ENCODE measurements at places on chromosomes 12 and 14.

DNA sequence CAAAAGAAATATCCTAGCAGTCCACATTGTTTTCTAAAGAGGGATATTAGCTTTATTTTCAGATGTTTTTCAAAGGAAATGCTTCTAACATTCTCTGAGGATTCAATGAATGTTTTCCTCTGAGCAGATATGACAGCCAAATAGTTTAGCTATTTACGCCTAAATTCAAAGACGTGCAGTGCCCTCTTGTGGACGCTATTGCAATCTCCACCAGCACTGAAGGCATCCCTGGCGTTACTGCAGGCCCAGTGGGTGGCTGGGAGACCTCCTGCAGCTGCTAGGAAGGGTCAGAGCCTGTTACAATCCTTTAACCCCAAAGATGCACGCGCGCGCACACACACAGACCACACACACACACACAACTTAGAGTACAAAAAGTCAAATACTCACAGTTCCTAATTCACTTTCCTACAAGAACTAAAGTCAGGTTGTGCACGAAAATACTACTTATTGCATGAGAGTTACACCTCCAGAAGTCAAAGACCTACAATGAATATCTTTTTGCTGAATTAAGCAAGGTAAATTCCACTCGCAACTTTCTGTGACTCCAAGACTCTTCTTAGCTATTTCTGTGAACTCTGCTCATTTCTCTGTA is 589.3 kb upstream of the TMEM132C start:
- peak; percentile 76 for DNase-seq

DNA sequence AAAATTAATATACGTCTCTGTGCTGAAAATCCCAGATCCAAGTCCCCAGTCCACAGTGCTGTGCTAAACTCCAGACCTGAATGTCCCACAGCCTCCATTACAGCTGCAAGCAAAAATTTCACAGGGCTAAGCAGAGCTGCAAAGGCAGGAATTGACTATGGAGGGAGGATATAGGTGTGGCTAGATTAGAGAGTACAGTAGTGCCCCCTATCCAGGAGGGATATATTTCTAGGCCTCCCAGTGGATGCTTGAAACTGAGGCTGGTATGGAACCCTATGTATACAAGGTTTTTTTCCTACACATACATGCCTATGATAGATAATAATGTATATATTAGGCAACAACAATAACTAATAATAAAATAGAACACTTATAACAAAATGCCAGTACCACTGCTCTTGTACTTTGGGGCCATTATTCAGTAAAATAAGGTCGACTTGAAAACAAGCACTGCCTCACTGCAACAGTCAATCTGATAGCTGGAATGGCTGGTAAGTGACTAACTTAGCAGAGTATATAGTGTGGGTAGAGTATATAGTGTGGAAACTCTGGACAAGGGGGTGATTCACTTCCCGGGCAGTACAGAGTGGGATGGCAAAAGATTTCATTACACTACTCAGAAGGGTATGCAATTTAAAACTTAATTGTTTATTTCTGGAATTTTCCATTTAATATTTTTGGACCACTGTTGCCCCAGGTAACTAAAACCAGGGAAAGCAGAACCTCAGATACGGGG is 82.7 kb downstream of the C14orf132 start:
- DNase-seq = no peak

DNA sequence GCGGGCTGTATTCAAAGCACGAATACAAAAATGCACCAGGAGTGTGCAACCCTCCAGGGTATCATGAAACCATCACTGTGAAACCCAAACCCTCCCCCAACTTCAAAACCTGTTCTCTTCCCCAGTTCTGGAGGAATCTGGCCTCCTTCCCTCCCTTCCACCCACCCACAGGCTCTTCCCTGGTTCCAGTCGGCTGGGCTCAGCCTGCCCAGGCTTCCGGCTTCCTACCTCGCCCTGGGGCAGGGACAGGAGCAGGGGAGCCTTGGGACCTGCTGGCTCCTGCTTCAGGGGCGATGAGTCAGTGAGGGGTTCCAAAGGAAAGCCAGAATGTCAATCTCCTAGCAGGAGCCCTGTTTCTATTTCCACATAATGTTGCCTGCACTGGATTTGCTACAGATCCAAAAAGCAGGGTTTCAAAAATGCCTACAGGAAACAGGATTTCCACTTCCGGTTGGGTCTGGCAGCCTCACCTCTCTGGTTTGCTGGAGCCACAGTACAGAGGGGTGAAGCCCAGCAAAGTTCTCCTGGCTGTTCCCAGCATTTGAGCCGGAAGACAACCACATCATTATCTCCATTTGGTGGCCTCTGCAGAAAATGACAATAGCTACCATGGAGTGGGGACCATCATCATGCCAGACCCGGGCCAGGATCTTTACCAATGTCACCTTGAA is 278.3 kb downstream of the DPF3 start:
- no peak for DNase-seq

- DNase-seq = no peak
These were observed 197.6 kb upstream of the RBM19 start for GRCh38 chr12:114163771-114164170.

DNA sequence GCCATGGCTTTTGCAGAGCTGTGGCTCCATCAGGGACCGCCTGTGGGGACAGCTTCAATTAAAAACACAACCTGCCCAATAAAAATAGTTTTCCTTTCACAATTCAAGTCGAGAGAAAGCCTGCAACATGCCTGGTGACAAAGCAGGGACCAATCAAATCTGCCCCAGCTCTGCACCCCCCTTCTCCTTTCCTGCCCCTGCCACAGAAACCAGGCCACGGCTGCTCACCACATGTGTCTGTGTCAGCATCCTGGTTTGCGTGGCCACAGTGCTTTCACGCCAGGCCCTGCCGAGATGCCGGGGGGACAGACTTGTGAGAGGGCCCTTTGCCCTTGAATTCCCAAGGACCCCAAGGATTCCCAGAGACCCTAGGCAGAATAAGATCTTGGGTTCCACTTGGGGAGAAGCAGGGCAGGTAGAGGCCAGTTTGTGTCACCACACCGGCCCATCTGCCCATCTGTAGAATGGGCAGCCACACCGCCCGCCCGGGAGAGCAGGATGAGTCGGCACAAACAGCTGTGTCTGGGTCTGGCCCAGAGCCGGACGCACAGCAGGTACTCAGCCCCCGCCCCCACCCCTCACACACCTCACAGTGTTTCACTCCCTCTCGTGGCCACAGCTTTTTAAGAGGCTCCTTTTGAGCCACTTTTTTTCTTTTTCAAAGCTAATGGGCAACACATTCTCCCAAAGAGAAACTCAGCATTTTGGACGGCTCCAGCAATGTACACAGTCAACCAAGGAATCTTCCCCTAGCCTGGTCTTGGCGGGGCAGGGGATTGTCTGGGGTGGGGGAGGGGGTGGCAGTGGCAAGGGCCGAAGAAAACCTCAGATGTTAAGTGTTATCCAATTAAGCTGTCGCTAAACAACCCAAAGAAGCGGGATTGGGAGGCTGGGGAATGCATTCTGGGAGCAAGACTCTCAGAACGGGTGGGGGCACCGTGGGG is 41.5 kb downstream of the BCL11B start:
- no peak for DNase-seq

- no peak for DNase-seq
These were observed 8.4 kb upstream of the MYF6 start for GRCh38 chr12:80698847-80699542.

GRCh38 chr14:36363704-36364103 is 43.3 kb upstream of the MBIP start:
- no peak for DNase-seq

- DNase-seq = no peak
These were observed 4.5 kb downstream of the DAO start for GRCh38 chr12:108884116-108885012.

- no peak for DNase-seq
These were observed 91.5 kb downstream of the GALNT9 start for GRCh38 chr12:132237772-132238487.

DNA sequence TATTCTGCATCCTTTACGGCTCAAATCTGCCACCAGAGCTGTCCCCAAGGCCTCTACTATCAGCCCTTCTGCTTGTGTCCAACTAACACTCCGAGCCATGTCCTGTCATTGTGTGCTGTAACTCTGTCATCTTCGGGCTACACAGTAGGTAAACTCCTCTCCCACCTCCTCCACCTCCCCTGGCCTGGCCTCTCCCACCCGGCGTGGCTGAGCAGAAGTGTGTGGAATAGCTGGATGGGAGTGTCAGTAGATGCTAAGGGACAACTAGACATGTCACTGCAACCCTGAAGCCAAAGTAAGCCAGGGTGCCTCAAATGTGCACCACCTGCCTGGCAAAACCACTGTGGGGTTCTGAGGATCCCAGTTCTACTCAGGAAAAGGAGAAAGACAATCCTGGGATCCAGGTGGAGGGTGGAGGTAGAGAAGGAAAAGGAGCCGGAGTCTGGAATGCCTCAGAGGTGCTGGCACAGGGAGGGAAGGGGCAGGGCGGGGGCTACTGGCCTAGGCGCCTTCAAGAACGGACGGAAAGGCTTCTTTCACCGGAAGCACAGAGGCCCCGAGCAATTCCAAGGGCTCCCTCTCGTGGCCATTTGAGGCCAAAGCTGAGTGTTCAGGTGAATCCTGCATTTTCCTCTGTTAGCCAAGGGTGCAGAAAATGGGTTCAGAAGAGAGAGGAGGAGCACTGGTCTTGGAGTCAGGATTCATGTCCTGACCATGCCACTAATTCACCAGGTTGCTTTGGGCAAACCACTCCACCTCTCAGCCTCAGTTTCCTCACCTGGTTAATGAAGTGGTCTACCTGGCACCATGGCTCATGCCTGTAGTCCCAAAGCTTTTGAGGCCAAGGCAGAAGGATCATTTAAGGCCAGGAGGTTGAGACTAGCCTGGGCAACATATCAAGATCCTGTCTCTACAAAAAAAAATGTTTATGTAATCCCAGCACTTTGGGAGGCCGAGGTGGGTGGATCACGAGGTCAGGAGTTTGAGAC is 20.5 kb upstream of the FAM181A start:
- DNase-seq = peak; percentile 61
